ENCODE measurements at places on chromosomes 11 and 22.

- no peak for DNase-seq
Measured at GRCh38 chr11:43504316-43504950, 145.7 kb downstream of the TTC17 start.

- no peak for DNase-seq
Measured at GRCh38 chr11:1478544-1478943, 8.0 kb downstream of the MOB2 start.

GRCh38 chr11:62857541-62857982 is 18.2 kb upstream of the WDR74 start:
- DNase-seq, result no peak

DNA sequence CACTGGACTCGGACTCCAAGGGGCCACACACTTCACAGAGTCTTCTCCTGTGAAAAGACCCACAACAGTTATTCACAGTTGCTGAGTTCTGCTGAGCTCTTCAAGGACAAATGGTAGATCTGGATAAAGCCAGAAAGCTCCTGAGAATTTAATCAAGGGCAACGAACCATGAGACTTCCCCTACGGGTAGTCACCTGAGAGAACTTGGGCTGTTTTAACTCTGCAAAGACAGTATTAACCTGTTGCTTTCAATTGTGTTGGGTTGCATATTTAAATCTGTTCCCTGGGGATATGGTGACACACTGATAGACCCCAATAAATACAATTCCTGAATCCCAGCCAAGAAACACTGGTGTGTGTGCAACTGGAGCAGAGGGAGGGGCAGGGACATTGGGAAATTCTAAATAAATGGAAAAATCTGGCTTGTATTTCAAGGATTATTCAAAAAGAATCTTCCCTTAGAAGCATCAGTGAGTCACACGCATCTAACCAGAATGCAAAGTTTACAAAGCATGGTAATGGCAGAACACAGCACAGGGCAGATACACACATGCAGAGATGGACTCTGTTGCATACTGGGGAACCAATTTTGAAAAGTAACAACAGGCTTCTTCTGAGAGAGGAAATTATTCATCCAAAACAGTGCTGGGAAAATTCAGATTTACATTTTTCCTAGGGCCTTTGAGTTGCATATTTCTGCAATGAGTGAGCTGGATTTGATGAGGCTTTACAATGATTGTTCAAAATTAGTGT is 4.0 kb downstream of the KCNJ1 start:
- DNase-seq, result no peak

GRCh38 chr11:116656011-116656410 is 116.8 kb downstream of the BUD13 start:
- DNase-seq, result no peak

DNA sequence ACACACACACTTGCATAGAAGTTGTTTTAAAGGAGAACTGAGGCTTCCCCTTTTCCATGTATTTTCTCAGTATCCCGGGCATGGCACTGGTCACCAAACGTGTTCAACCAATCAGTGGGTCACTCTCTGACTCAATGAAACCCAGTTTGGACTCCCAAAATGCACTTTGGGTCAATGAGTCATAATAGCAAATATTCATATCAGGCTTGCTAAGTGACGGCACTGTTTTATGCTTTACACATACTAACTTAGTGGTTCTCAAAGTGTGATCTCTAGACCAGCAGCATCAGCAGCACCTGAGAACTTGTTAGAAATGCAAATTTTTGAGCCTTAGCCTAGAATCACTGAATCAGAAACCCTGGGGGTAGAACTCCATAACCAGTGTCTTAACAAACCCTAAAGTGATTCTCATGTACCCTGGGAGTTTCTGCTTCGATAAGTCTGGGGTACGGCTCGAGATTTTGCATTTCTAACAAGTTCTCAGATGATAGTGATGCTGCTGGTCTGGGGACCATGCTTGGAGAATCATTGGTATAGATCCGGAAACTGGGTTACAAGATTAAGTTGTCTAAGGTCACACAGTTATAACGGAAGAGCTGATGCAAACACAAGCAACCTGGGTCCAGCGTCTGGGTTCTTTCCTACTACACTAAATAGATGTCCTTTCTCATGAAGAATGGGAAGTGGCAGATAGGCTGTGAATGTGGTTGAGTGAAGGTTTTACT is 35.6 kb downstream of the ETS1 start:
- no peak for DNase-seq

GRCh38 chr11:128397362-128397761 is 190.0 kb downstream of the ETS1 start:
- no peak for DNase-seq

DNA sequence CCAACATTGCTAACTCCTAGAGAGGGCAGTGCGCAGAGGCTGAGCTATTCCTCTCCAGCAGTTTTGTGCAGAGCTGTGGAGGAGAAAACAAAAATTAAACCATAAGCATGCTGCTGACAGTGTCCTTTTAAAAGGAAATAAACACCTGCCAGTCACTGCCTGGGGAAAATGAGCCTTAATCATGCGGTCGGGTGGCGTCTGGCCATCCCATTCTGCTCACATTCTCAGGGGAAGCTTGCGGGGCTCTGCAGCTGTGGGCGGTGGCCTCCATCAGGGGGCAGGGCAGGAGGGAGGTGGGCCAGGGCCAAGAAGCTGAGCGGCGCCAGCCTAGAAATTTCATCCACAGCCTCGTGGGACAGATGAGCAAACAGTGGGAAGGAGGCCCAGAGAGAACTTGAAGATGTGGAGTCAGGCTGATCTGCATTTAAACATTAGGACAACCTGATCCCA is 71.0 kb upstream of the TP53I11 start:
- peak; percentile 78 for DNase-seq

- DNase-seq, result no peak
Measured at GRCh38 chr11:130485983-130486382, 37.5 kb downstream of the ADAMTS15 start.

- DNase-seq, result no peak
Measured at GRCh38 chr11:118295815-118296454, 8.6 kb upstream of the CD3E start.
